Activated T-cell treated with anti-CD3 and anti-CD28 coated beads for 1 hour (primary cell): ENCODE measurements at places on chromosomes 1 and 21.

DNA sequence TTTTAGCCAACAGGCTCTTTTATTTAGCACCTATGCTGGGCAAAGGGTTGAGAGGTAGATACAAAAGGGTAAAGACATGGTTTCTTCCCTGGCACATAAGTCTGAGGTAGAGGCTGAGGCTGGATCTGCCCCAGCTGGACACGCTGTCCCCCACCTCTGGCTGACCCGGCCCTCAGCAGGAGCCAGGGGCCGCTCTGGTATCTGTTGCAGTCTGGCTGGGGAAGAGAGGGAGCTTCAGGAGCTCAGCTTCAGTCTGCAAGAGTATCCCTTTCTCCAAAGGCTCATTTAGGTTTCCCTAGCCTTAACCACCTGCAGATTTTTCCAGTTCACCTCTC is 14.2 kb downstream of the BLACAT1 start:
- DNase-seq, result no peak

DNA sequence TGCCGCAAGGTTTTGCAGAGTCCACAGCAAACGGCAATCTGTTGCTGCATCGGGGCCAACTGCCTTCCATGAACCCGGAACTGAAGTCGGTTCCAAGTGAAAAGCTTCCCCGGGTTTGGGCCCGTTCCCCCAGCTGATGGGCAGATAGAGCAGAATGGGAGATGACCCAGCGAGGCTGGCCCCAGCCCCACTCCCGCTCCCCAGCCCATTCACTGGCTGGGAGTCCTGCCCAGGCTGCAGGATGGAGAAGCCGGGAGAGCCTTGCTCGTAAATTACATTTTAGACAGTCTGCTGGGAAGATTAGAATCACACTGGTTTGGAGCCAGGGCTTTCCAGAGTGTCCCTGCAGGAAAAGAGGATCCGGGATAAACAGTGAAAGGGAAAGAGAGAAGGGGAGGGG is 31.6 kb upstream of the PAX7 start:
- no peak for DNase-seq

DNA sequence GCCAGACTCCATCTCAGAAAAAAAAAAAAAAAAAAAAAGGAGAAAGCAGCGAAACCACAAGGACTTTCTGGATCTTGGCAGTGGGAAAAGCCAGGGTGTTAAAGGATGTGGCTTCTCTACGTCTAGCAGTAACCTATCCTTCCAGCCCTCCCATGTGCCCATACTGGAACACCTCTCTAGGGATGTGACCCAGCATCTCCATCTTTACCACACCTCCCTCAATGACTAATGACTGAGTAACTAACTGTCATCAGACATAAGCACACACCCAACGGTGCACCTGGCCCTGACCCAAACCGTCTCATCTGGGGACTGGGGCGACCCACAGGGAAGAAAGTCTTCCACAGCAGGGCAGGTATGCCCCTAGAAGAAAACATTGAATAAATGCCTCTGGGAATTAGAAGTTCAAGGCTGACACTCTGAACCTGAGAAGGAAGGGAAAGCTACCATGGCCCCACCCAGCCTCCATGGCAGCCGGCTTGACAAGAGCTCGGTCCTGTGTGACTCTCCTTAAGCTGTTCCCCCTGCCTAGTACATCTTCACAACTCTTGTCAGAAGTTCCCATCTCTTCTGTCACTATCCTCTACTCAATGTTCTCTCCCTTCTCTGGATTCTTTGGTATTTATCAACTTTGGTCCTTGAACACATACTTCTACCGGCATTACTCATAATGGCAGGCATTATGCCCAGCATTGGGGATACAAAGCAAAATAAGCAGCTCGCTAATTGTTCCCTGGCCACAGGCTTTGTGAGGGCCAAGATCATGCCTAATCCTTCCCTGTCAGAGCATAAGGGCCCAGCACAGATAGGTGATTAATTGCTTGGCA is 14.8 kb upstream of the PAQR6 start:
- DNase-seq, result no peak

GRCh38 chr1:181500636-181501035 is 17.3 kb downstream of the CACNA1E start:
- no peak for DNase-seq

DNA sequence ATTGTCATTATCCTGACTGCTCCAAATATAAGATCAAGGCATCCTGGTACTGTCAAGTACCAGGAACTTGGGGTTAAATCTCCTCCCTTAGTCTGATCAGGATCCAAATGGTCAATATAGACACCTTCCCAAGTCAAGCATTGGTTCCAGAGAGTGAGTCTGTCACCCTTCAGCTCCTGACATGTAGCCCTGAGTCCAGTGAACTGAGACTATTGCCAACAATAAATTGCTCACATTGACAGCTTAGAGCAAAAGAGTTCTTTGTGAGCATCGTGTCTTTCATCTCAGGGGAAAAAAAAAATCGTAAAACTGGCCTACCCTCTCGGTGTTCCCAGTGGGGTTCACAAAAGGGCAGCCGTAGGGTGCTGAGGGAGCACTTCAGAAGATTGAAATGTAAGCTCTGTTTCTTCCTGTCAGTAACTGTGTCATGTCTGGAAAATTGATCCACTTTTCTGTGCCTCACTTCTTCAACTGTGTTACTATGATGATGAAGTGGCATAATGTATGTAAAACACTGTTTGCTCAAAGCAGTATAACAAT is 228.5 kb downstream of the KCNH1 start:
- DNase-seq, result no peak

DNA sequence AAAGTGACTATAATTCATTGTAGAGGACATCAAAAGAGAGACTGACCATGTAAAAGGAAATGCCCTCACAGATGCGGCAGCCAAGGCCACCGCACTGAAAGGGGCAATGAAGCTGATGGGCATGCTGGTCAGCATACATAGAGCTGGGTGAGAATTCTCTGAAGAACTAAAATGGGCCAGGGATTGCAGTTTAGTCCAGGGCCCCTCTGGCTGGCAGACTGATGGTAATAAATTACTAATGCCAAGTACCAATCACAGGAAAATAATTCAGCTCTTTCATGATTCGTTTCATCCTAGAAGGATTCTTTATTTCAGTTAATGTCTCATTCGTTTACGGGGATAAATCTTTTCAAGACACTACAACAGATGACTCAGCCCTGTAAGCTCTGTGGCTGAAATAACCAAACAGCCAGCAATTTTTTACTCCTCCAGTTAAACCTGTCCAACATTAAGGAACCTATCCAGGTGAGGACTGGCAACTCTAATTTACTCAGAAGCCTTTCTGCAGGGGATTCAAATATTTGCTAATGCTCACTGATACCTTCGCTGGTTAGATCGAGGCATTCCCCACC is 56.9 kb upstream of the MAP1LC3C start:
- DNase-seq, result no peak

DNA sequence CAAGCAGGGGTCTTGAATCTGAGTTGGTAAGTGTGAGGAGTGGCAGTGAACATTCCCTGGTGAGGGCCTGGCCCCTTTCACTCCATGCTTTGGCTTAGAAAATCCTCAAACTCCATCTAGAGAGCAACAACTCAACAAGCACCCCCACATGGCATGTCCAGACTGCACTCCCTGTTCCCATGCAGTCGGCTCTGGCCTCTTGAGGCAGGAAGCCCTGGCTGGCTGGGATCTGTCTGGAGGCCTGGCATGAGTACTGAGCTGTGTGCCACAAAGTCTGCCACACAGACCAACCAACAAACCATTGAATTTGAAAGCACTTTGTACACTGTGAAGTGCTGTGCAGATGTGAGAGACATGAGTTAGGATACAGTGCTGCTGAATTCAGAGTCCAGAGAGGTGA is 25.2 kb downstream of the COA7 start:
- DNase-seq, result no peak

DNA sequence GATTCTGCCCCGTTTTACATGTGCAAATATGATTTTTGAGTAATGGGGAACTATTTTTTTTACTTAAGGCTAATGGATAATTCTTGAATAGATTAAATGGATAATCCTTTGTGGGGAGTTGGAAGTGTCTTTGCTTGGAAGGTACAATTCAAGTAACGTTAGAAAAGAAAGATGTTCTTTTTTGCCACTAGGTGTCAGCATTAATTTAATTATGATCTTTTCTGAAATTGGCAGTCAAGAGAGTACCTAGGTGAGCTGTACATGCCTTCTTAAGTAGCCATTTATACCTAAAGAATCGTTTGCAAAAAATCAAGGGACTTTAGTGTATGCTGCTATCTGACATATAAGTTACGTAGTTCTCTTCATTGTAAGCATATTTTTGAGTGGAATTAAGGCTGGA is 2.2 kb downstream of the FBXO28 start:
- DNase-seq, result no peak

DNA sequence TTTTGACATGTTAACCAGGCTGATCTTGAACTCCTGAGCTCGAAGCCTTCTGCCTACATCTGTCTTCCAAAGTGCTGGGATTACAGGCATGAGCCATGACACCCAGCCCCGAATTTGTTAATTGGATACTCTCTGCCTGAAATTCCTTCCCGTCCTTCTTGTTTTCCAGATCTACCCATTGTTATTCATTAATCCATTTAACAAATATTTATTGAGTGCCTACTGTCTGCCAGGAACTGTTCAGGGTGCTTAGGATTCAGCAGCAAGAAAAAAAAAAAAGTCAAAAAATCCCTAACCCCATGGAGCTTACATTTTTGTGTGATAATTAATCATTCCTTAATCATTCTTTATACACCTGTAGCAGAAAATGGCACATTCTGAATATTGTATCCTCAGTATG is 206.8 kb upstream of the FOXD3 start:
- DNase-seq, result no peak

DNA sequence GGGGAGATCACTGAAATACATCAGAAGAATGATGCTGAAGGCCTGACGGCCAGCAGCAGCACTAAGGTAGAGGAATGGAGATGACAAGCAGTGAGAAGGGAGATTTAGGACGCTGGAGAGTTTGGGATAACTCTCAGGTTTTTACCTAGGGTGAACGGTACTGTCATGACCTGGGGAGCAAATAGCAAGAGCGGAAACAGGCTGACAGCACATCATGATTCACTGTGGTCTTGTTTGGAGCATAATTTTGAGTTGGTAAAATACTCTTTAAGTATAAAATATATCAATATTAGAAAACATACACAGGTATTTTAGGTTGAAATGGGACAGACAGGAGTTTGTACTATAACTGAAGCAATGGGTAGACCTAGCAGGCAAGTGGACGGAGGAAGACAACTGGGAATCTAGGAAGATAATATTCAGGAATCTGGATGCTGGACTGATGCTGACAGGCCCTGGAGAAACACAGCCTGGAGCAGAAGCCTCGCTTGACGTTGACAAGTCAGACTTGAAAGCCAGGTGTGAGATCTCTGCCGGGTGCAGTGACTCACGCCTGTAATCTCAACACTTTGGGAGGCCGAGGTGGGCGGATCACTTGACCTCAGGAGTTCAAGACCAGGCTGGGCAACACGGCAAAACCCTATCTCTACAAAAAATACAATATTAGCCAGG is 33.3 kb downstream of the ALG14 start:
- no peak for DNase-seq

DNA sequence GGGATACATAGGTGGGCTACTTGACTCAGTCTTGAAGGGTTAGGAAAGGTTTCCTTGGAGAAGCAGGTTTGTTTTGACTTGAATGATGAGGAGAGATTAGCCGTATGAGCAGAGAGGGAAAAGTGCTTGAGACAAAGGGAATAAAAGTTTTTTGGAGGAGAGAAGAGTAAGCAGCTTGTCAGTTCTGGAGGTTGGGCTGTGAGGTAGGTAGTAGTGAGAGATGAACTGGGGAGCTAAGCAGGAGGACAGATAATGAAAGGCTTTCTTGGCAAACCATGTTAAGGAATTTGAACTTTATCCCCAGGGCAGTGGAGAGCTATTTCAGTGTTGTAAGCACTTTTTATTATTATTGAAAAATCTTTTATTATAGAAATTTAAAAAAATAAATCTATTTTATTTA is 3.6 kb downstream of the OSBPL9 start:
- no peak for DNase-seq

GRCh38 chr1:39416609-39417008 is 74.8 kb upstream of the BMP8A start:
- DNase-seq, result no peak

- DNase-seq, result no peak
Measured at GRCh38 chr1:242243472-242243871, 244.6 kb upstream of the MAP1LC3C start.

GRCh38 chr1:33055210-33056008 is 18.7 kb upstream of the AK2 start:
- no peak for DNase-seq

GRCh38 chr1:161177936-161178244 is 583 bp upstream of the B4GALT3 start:
- DNase-seq, result no peak

DNA sequence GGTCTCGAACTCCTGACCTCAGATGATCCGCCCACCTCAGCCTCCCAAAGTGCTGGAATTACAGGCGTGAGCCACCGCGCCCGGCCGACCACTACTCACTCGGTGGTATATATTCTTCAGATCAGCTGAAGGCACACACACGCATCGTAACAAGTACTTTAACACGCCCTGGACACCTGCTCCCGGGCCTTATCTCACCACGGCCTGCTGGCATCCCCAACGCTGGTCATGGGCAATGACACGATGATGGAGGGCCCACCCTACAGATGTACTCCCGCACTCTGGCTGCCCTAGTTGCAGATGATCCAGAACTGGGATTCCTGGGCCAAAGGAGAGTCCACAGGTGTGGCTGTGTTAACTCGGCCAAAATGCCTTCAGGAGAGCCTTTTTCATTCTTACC is 11.6 kb downstream of the UBE2J2 start:
- no peak for DNase-seq

DNA sequence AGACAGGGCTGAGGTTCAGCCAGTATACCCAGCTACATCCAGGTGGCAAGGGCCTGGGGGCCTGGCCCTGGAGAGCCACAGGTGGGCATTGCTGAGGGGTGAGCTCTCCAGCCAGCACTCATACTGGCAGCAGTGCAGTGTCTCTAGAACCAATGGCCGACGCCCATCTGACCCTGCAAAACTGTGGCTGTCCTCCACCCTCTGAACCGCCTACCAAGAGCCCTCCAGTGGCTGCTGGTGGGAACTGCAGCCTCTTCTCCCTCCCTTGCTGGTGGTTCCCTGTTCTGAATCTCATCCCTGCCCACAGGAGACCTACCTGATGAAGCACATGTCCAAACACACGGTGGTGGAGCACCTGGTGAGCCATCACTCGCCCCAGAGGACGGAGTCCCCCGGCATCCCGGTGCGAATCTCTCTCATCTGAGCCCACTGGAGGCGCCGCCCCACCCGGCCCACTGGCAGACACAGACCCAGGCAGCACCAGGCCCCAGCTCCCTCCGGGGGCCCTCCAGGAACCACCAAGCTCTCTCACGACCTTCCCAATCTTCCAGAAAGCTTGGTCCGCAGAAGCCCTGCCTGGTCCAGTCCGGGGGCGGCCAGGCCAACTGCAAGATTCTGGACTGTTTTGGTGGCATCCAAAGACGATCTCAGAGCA is 22.1 kb downstream of the A3GALT2 start:
- DNase-seq, result peak; percentile 47

GRCh38 chr1:12397462-12398450 is 167.9 kb downstream of the VPS13D start:
- DNase-seq, result no peak
